RWPE1 (cell line): ENCODE measurements at places on chromosomes 7 and 10.
A peak's percentile ranks its signal among the peaks of the same experiment; 100 is the strongest.

GRCh38 chr7:117277576-117277975 is 45.3 kb downstream of the WNT2 start:
- DNase-seq, result no peak

DNA sequence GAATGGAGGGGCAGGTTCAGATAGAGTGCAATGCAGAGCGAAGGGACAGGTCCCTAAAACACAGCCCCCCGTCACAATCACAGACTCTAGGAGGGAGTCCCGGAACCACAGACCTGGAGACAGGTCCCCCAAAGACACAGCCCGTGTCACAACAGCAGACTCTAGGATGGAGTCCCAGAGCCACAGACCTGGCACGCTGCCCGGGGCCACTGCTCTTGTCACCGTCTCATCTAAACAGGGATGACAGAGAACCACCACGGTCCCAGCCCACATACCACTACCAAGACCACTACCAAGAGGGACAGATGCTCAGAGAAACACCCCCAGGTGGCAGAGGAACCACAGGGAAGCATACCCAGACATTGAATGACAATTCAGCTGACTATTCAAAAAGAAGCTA is 183.9 kb downstream of the TCERG1L start:
- DNase-seq, result no peak

DNA sequence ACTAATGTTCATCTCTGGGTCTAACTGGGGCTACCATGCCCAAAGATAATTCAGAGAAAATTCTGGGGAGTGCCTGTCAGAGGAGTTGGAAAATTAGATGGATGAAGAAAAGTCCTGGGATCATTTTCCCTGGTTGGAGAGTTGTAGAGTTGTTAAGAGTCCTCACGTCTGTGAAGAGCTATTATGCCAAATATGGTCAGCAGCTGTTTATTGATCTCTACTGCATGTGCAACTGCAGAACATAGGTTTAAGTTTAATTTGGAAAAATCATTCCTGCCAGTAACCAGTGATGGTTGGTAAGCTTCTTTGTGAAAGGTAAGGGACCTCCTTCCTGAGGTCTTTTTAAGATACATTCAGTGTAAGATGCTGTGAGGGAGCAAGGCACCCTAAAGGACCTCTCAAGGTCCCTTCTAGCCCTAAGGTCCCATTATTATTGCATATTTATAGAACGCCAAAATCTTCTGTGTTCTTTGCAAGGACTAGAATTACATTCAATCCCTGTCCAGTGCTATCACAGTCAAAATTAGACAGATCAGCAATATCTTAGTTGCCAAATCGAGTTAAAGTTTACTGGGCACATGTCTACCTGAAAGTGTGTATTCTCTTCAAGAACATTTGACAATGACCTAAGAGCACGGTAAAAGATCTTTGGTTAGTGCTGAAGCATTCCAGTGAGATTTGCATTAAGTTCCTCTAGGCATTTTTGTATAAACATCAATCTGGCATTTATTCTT is 62.7 kb downstream of the VTI1A start:
- DNase-seq, result no peak

GRCh38 chr10:86217371-86218080 is 149.1 kb downstream of the GRID1 start:
- DNase-seq, result no peak

DNA sequence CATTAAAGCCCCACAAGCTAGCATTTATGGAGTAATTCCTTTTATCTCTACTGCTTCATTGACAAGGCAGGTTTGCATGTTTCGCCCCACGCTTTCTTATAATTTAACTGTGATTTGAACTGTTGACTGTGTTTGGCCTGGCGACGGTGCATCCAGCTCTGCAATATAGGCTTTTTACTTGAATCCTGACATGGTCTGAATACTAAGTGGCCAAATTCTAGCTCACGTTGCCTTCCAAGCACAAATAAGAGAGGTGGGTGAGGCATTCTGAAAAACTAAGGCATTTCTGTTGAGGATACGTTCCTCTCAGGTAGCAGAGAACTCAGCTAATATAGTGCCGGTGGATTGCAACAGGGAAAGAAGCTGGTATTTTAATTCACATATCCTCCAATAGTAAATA is 61.8 kb downstream of the NRP1 start:
- no peak for DNase-seq

DNA sequence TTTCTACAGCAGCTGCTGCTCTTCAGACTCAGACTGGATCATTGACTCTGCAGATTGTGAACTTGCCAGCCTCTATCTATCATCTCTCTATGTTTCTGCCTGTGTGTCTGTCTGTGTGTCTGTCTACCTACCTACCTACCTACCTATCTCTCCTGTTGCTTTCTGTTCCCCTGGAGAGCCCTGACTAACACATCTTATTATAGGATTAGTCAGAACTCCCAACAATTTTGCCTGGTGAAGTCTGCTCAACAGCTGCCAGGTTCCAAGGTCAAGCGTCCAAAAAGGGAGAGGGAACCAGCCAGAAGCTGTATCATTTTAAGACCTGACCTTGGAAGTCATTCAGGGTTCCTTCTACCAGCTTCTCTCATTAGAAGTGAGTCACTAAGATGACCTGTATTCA is 579.0 kb upstream of the DPP6 start:
- no peak for DNase-seq

GRCh38 chr10:104209575-104210198 is 22.5 kb downstream of the CFAP43 start:
- DNase-seq, result peak; percentile 56

GRCh38 chr7:108112683-108113082 is 17.5 kb downstream of the LAMB4 start:
- DNase-seq, result no peak

- DNase-seq, result no peak
Observed at GRCh38 chr7:54888734-54889082, 129.7 kb upstream of the SEC61G start.

DNA sequence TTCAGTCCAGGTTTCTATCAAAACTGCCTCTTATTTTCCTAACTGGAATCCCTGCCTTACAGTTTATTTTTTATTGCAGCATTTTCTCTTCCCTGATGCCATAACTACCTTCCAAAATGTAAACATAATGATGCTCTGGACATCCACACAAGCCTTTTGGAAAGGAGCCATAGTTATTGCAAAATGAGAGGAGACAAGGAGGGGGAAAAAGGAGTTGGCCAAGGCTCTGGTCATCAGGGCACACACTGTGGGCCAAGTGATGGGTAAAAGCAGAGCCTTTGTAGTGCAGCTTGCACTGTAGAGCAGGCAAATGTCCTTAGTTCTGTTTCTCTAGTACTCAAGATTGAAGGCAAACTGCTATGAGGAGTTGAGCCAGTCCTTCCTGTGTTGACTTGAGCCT is 289.3 kb upstream of the MTPN start:
- DNase-seq, result no peak

GRCh38 chr7:27097686-27098577 is 2.1 kb upstream of the HOXA1 start:
- peak; percentile 59 for DNase-seq

- DNase-seq, result no peak
Observed at GRCh38 chr7:27885652-27886051, 145.7 kb downstream of the TAX1BP1 start.

GRCh38 chr7:18553605-18554003 is 58.1 kb downstream of the HDAC9 start:
- DNase-seq, result no peak

DNA sequence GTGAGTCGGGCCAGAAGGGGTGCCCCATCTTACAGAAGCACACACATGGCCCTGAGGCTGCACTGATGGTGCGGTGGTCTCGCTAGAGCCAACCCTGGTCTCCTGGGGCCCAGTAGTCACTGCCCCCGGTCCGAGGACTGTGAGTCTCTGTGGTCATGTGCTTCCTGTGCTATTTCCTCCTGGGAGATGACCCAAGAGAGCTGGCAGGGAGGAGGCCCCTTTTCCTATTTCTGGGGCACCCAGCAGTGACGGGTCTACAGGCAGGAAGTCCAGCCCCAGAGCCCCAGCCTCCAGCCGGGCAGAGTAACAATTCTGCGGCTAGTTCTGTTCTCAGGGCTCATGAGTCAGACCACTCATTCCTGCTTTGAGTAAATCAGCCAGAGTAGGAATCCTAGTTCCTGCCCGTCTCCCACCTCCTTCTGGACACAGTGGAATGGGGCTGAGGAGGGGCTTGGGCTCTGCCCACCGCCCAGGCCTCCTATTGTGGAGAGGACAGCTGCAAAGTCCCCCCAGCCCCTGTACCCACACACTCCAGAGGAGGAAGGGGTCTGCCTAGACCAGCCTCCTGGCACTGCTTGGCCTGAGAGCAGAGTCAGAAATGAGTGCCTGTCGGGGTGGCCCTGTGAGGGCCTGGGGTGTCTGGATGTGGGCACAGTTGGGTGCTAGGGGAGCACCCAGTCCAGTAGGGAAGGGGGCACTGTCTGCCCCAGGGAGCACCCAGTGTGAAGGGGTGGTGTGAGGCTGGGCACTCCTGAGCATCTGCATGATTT is 80.5 kb upstream of the PPIF start:
- DNase-seq, result peak; percentile 86

DNA sequence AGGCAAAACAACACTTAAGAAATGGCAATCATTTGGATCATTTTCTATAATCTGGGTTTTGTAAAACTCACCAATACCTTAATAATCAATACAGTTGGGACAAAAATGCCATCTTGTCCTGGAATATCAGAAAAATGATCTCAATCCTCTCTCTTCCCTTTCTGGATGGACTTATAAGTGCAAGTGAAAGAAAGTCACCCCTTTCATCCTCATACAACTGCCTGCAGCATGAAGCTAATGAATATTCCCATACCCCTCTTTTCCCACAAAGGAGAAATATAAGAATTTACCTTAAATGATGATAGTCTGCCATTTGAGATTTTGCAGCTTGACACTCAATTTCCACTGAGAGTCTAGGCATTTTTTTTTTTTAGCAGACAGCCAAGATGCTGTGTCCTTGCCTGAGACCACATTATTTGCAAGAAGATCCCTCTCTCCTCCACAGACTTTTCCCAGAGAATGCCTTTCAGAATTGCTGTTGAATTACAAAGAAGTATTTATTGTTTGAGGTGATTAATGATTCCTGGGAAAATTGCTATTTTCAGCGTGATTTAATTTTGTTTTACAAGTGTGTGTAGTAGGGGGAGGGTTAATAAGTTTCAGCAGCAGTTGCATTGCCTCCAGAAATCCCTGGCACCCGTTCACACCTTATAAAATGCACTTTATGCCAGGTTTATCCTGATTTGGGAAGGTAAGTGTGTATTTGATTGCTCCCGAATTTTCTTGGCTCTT is 3.8 kb downstream of the HOXA4 start:
- no peak for DNase-seq

DNA sequence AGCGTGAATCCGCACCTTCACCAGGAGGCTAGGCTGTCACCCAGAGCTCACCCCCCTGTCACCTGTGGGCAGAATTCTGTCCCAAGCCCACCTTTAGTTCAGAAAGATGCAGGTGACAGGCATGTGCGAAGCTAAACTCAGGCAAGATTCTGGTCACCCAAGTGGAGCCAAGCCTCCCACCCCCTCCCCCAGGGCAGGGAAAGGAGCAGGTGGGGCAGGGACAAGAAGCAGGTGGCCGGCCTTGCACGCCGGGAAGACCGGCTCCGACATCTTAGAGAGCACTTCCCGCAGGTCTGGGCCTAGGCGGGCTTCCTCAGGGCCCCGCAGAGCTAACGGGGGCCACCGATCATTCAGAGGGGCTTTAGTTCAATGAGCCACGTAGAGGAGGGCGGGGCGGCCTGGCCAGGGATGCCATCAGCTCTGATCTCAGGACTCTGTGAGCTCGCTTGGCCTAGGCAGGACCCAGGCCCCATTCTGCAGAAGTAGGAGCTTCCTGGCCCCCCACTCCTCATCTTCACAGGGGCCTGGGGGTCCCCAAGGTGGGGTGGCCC is 19.9 kb downstream of the UNCX start:
- no peak for DNase-seq

GRCh38 chr10:8301831-8302230 is 247.3 kb downstream of the GATA3 start:
- DNase-seq, result no peak

GRCh38 chr10:53894145-53894544 is 906.9 kb downstream of the PCDH15 start:
- no peak for DNase-seq

DNA sequence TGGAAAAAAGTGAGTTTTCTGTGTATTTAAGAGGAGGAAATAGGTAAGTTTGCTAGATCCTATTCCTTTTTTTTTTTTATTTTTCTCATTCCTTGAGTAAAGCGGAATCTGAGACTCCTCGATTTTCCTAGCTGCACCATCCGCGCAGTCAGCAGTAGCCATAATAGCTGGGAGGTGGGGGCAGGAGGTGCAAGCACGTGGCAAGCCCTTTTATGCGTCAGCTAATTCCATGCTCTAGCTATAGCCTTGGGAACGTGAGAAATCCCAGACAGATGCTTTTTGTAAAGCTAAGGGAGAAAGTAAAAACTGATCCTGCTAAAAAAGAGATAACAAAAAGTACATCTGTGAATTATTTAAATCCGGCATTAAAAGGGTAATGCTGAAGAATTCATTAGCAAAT is 33.2 kb upstream of the TPK1 start:
- DNase-seq, result no peak

DNA sequence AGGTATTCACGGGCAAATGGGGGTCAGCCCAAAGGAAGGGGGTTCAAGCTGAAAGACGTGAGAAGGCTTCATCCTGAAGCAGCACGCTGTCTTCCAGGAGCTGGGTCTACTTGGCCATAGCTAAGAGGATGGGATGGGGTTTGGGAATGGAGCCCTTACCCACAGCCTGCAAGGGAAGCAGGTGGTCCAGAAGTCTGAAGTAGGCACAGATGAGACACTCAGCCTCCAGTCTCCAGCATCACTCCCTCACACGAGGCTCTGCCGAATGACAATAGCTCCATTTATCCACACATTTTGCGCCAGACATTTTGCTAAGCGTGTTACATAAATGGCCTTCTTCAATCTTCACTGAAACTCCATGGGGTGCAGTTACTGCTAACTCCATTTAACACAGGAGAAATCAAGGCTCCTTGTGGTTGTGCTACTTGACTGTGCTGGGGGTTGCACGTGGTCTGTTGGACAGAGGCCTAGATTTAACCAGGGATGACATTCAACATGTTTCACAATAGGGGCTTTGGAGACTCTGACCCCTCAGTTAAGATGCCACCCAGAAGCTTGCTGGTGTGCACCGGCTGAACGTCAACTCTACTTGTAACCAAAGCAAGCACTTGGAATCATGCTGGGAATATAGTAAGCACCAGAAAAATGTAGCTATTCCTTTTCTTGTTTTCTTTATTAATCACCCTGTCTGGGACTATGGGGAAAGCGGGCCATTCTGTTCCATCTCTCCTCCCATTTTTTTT is 85.3 kb downstream of the FAM241B start:
- no peak for DNase-seq

DNA sequence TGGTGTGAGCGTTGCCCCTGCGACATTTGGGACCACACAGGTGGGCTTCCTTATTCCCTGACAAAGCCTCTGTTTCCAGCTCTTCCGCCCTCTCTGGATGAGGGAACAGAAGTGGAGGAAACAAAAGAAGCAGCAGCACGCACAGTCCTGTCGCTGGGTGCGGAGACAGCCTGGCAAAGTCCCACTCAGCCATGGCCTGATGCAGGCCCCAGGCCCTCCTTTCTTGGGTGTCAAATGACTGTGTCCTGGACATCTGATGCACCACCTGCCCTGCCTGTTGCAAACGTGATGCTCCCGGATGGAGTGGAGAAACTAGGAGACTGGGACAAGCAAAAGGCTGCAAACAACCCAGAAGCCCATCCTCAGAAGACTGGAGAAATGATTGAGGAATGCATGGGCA is 20.7 kb downstream of the ZMIZ2 start:
- no peak for DNase-seq

- DNase-seq, result no peak
Observed at GRCh38 chr10:119461923-119462322, 80.6 kb downstream of the RGS10 start.

GRCh38 chr10:88499569-88500470 is 83.3 kb downstream of the RNLS start:
- peak; percentile 72 for DNase-seq
